CD4-positive, alpha-beta T cell (primary cell): ENCODE measurements at places on chromosomes 2 and 18.

GRCh38 chr2:239322416-239323086 is 78.3 kb downstream of the HDAC4 start:
- DNase-seq: peak; percentile 25

DNA sequence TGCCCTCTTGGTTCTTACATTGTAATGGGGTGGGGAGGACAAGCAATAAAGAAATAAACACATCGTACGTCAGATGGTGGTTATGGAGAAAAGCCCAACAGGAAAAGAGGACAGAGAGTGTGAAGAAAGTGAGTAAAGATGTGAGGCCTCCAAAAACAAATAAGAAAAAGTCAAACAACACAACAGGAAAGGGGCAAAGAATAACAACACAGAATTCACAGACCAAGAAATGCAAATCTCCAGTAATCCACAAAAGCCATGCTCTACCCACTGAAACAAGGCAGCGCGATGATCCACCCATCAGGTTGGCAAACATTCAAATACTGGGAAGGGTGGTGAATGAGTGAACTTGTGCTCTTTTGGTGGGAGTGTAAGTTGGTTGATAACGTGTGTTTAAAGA is 16.7 kb upstream of the DUSP2 start:
- no peak for DNase-seq

- no peak for DNase-seq
Observed at GRCh38 chr2:133674433-133675331, 106.4 kb upstream of the NCKAP5 start.

DNA sequence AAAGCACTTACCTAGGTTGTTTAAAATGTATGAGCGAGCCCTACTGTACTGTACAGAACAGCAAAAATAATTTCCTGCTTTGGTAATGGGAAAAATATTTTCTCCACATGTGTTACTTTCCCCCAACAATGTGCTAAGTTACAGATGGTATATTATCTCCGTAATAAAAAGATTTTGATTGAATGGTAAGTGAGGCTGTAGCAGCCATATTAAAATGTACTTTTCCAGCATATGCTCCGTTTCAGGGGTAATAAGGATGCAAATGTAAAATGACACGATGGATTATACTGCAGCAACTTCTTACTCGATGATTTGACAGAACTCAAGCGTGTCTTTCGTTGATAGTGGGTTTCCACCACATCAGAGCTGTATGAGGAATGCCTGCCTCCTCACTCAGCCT is 50.5 kb downstream of the OSBPL6 start:
- no peak for DNase-seq

GRCh38 chr2:227125506-227125905 is 38.5 kb downstream of the COL4A4 start:
- DNase-seq: no peak

GRCh38 chr2:128420131-128420530 is 101.5 kb upstream of the HS6ST1 start:
- DNase-seq: no peak

DNA sequence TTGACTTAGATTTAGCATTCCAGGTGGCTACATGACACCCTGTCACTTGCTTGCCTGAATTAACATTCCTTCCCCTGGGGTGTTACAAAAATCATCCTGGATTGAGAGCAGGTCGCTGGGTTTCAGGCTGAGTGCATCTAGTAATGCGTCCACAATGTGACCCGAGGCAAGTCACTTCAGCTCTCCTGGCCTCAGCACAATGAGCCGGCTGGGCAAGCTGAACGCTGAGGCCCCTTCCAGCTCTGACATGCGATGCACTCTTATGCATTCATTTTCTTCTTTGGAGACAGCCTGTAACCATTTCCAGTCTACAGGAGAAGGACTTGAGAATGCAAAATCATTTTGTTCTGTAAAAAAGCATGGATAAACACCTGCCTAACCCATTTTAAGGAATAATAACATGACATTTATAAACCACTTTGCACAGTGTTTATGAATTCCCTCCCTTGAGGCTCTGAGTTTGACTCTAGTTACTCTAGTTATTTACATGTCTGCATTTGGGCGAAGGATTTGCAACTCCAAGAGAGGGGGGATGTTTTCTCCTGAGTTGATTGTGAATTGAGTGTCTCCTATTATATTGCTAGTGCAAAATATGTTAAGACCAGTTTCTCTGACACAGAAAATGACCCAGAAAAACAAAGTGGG is 63.0 kb upstream of the CPO start:
- DNase-seq: no peak

DNA sequence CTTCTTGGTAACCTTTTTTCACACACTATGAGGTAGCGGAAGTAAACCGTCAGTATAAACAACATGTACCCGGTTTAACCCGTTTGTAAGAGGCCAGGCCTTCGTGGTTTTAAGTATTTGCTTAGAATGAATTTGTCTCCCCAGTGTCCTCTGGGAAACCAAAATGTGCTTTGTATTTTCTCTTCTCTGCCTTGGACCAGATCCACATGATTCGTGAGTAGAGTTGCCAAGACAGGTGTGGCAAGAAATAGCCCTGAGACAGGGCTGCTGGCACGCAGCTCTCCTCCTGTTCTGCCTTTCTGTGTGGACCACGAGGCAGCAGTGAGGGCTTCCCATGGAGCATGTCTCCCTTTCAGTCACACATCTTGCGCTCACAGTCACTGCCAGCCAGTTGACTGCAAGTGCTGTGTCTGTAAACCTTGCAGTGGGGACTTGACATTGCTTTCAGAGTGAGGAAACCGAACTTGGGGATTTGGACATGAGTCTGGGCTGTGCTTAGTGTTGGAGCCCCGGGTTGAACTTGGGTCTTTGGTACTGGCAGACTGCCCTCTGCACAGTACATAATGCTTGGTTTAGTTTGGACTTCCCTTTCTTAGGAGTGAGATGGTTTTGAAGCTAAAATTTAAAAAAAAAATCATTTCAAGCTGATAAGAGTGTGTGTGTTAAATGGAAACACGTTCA is 19.1 kb downstream of the BCL2L11 start:
- no peak for DNase-seq
